ENCODE measurements at places on chromosomes 7 and 10.

DNA sequence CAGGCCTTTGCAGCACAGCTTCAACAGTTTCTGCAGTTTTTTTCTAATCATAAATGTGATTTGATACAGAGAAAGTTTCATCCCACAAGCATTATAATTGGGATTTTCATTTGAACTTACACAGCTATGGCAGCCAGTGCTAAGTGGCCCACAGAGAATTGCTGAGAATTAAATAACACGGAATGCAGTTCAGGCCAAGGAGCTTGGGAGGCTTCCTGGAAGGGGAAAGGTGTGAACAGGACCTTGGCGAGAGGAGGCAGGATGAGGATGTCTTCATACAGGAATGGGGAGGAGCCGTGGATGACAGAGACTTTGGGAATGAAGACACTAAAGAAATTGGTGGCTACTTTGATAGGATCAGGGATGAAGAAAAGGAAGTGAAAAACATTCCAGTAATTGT, 95.3 kb downstream of the ZNF22 start:
- peak; percentile 51 for DNase-seq

GRCh38 chr10:48470115-48470892, 134.6 kb downstream of the ARHGAP22 start:
- DNase-seq: no peak

GRCh38 chr10:11505639-11506038, 105.8 kb downstream of the USP6NL start:
- no peak for DNase-seq

DNA sequence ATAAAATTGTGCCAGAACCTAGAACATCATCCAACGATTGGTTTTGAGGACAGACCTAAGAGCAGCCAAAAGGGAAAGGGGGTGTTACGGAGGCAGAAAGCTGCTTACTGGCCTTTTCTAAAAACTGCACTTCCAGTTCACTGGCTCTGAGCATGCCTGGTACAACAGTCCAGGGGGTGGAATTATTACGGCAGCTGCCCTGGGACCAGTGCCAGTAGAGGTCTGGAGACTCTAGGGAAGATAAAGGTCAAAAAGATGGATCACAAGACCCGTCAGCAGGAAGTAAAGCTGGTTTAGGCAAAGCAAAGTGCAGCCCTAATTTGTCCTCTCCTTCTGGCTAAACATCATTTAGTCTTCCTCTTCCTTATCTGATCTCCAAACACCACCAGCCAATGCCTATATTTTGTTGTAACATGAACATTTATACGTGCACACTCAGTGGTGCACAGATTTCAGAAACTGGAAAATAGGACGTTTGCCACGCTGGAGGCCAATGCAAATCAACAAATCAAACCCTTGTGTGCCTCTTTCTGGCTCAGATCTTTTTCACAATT, 216.4 kb upstream of the DPP6 start:
- DNase-seq: no peak

- no peak for DNase-seq
These were observed 37.9 kb upstream of the ANKRD1 start for GRCh38 chr10:90958781-90959180.

GRCh38 chr7:105826143-105826542, 50.3 kb downstream of the ATXN7L1 start:
- no peak for DNase-seq

- DNase-seq: no peak
These were observed 99.2 kb upstream of the PDLIM1 start for GRCh38 chr10:95389982-95390381.

GRCh38 chr7:348962-349743, 59.2 kb downstream of the FOXL3 start:
- DNase-seq: no peak

GRCh38 chr7:19317461-19317860, 172.2 kb upstream of the FERD3L start:
- no peak for DNase-seq

DNA sequence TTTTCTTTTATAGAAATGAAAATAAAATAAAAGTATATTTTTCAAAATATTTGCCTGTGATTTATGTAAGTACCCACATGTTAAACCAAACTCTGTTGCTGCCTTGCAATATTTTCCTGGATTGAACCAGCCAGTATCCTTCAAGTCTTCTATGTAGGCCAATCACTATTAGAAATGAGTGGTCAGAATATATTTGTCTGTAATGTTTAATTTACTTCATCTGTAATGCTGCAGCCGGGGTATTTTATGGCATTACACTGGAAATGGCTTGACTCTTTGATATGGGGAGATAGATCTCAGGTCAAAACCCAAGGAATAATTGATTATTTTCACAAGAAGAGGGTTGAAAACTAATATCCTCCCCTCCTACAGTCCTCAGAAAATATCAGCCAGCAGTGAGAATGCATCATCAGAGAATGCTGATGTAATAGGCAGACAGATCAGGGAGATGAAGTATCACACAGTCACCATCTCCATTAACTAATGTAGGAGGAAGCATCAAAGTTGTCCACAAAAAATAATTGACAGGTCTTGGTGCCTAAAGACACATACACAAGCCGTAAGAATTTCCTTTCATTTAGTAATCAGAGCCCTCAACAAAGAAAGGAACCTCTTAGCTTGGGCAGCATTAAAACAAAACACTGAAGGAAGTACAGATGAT, 82.5 kb downstream of the VWDE start:
- no peak for DNase-seq

DNA sequence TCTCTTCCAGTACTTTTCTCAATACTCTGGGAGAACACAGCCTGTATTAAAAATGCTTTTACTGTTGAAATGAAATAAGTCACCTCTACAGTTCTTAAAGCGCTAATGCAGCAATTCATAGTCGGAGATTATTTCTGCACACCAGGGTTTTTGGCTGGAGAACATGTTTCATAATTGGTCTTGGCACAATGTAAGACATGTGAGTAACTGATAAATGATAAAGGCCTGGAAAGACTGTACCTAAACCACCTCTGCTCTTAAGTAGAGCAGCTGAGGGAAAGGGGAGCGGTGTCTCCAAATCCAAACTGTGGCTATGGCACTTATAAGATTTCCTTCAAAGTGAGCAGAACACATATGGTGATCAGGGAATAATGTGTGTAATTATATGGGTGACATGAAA, 390.3 kb upstream of the MBL2 start:
- no peak for DNase-seq

DNA sequence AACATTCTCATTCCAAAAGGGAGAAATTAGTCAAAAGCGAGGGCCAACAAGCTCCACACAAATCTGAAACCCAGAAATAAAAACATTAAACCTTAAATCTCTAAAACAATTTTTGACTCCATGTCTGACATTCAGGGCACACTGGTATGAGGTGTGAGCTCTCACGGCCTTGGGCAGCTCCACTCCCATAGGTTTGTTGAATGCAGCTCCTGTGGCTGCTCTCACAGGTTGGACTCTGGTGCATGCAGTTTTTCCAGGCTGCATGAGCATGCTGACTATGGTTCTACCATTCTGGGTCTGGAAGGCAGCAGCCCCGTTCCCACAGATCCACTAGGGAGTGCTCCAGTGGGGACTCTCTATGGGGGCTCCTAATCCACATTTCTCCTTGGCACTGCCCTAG, 887.1 kb upstream of the GHITM start:
- DNase-seq: no peak

GRCh38 chr10:130045091-130045652, 65.5 kb downstream of the C10orf143 start:
- peak; percentile 45 for DNase-seq

DNA sequence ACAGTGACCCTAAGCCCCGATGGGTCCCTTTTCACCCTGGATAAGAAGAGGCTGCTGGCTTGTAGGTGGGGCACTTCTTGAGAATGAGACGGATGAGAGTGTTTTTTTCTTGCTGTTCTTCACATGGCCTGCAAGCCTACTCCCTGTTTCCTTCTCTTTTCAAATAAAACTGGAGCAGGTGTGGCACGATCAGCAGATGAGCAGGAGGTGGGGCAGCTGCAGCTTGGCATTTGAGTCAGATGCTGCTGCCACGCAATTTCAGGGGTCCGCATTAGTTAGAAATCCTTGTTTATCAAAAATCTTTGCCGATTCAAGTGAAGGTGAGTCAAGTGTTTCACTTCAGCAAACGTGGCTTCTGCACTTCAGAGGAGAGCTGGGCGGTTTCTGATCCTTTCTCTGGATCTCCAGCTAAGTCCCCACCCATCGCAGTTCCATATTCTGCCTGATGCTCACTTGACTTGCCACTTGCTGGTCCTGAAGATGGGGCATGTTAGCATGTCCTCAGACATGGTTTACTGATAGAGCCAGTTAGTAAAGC, 20.8 kb downstream of the WDFY4 start:
- peak; percentile 50 for DNase-seq

DNA sequence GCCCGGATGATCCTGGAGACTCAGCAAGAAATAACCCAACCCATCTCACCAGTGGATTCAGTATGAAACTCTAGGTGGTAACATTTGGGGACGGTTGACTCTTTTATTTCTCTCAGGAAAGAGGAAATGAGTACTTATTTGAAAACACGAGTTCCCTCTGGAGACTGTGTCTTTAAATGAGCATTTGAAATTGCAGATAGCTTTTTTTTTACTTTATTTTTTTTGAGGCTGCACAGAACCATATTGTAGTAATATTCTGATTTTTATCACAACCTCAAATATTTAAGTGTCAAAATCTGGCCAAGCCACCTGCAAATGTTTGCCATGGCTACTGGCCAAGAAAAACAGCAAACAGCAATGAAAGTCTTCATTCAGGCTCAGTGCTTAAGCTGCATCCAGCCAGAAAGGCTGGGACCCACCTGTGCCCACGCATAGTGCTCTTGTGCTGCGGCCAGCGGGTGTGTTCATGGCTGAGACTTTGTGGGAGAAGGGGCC, 160.8 kb downstream of the CREB5 start:
- peak; percentile 83 for DNase-seq

- DNase-seq: peak; percentile 98
These were observed at the start of gene AVPI1 for GRCh38 chr10:97686962-97687784. Gene AVPI1 (minus strand): TSS chr10:97687241. CDS start chr10:97679905, 7,336 bp downstream.

GRCh38 chr7:17939606-17940301, 540 bp downstream of the SNX13 start:
- peak; percentile 61 for DNase-seq

- DNase-seq: no peak
These were observed 959 bp downstream of the PVRIG start for GRCh38 chr7:100220586-100221230.

GRCh38 chr7:155788616-155789000, 23.7 kb downstream of the SHH start:
- no peak for DNase-seq

DNA sequence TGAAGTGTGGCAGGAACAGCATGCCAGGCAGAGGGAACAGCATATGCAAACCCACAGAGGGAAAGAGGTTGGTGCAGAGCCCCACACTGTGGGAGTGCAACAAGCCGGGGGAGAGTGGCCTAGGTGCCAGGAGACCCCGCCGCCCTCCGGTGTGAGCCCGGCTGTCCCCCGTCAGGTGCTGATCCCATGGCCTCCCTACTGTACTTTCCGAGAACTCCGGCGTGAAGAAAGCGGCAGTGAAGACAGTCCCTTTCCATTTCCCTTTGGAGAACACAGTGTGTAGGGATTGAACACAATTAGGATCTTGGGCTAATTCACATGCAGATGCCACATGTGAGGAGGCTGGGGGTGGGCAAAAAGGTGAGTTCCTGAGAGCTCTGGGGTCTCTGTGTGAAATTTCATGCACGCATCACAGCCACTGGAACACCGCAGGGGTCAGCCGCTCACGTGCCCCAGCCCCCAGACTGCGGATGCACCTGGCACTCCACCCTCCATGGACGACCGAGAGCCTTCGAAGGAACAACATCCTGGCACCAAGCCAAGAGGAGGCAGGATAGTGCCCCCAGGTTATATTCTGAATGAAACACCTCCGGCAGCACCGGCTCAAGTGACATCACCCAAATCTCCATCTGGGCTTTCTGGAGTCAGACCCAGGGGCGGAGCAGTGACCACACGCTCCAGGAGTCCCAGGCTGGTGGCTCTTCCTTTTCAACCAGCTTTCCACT, 82.1 kb upstream of the PPP2R2D start:
- no peak for DNase-seq

DNA sequence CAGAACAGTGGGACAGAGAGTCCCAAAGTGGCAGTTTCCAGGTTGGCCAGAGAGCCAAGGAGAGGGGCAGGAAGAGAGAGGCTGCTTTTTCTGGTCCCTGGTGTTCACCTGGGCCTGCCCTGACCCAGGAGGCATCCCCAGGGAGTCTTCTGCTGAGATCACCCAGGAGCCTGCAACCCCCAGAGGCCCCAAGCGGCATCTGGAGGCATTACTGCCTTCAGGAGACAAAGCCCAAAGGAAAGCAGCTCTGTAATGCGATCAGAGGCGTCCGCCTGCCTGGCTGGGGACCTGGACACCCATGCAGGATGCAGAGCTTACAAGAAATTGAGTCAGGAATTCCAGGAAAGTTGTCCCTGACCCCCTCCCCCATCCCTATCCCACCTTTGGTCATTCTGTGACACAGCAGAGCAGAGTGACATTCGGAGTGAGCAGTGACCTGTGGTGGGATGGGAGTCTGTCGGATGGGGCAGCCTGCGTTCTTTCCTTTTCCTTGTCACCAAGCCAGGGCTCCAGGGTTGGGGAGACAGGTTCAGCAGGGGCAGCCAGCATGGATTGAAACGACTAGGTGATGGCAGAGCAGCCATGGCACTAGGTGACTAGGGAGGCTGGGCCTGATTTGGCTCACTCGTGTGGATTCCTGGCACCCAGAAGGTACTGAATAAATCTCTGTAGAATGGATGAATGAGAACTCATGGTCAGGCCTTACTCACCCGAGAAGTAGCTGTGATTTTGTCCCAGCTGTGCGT, 10.4 kb downstream of the UNC5B start:
- DNase-seq: no peak

GRCh38 chr7:119175911-119176627, 951.6 kb downstream of the ANKRD7 start:
- DNase-seq: peak; percentile 88

DNA sequence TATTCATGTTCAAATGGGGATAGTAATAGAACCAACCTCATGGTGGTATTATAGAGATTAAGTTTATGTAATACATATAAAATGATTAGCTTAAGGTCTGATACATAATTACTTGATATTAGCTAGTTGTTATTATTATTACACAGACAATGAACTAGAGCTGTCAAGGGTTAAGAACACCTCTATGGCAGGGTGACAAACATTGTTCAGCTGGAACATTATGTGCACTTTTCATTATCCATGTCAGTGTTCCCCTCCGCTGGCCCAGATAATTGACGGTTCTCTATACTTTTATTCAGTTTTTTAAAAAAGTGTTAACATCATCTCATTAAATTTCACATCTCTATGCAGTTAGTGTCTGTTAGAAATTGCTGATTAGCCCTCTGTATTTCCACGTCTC, 142.1 kb downstream of the CDK14 start:
- no peak for DNase-seq

- DNase-seq: no peak
These were observed 5.4 kb upstream of the CEP41 start for GRCh38 chr7:130446259-130446658.

GRCh38 chr7:158763454-158764033, 58.9 kb upstream of the NCAPG2 start:
- no peak for DNase-seq

Measured in tongue (tissue), 3 donors.